OCI-LY7 (cell line): ENCODE measurements at places on chromosomes 13 and 19. TPM values are rescaled to one million over a fixed set of nuclear protein-coding genes. Genes with fewer than 3 reads are reported as not detected.

GRCh38 chr13:60931858-60932546 is 483.6 kb downstream of the PCDH20 start:
- DNase-seq, result no peak

DNA sequence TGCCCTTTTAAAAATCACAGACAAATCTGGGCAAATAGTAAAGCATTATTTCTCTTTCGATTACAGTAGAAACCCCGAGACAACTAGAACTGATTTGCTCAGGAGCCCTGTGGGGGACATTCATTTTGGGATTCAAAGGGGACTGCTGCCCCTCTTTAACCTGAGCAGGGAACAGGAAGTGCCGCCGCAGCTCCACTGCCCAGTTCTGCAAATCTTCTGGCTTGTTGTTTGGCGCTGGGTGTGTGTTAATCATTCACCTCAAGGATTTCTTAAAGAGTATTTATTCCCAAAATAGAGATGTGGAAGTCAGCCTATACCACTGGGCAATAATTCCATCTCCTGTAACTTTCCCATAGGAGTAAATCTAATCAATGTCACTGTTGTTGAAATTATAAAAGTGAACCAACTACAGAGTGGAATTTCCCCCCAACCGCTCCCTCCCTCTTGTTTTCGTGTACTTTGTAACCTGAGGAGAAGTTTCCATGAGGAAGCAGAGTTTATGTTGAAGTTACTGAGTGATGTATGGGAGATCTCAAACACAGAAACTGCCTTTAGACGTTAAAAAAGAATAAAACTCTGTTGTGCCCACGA is 515.8 kb downstream of the KLF12 start:
- DNase-seq, result no peak

GRCh38 chr13:73767191-73767741 is 366.9 kb downstream of the KLF12 start:
- DNase-seq, result peak; percentile 27

- DNase-seq, result no peak
Observed at GRCh38 chr13:99867535-99868257, 103.9 kb downstream of the ZIC5 start.

DNA sequence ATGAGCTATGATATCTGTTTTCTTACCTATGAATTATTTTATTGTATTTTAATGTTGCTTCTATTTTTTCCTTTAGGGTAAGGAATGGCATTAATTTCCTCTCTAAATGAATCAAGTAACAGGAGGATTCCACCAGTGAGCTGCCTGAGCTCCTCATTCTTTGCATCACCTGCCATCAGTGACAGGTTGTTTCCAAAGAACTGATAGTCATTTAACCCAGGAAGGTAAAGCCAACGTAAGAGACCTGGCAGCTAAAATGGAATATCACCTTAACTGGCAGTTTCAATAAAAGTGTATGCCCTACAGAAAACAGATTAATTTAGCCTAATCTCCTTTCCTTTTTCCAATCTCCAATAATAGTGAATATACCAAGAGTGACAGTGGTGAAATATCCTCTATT is 812.0 kb downstream of the SLITRK5 start:
- DNase-seq, result no peak

Gene TTC9B
- not detected in 2 replicates for total RNA-seq

DNA sequence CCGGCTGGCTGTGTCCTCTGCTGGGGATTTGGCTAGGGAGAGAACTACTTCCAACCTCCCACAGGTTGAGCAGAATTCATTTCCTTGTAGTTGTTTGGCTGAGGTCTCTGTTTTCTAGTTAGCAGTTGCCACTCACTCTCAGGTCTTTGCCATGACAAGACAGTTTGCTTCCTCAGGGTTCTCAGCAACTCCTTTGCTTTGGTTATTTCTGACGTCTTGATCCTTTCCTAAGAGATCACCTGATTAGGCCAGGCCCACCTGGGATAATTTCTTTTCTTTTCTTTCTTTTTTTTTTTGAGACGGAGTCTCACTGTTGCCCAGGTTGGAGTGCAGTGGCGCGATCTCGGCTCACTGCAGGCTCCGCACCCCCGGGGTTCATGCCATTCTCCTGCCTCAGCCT is 9.4 kb upstream of the CACNG8 start:
- DNase-seq, result no peak

DNA sequence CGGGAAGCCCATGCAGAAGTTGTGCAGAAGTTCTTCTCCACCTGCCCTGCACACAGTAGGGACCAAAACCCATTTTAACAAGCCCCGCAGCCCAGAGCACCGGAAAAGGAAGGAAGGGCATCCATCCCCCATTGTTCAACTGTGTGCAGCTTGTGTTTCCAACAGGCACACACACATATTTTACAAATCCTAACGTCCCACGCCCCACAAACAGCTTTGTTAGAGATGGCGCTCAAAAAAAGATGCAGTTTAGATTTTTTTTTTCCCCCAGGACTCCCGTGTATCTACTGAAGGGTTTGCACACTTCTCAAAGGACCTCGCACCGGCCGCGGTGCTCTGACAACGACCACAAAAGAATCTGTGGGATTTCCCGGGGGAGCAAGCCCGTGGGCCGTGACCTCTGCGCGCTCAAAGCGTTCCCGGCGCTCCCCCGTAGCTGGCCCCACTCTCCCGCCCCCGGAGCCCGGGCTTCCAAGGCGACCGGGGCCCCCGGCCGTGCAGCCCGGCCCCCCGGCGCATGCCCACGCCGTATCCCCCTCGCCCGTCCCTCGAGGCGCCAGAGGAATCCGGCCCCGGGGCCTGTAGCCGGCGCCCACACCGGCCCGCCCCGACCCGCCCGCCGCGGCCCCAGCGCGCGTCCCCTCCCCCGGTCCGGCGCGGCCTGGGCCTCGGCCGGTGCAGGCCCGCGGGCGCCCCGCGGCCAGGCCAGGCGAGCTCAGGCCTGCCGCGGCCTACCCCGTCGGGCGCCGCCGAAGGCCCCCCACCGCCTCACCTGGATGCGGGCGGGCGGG is 523 bp downstream of the ELAVL1 start:
- peak; percentile 44 for DNase-seq

Gene LCP1
- 546 and 565 TPM in 2 replicates for total RNA-seq

- no peak for DNase-seq
Observed at GRCh38 chr13:20149762-20150161, 11.1 kb downstream of the GJA3 start.

GRCh38 chr19:10517760-10518443 is 655 bp upstream of the S1PR5 start:
- DNase-seq, result no peak

- no peak for DNase-seq
Observed at GRCh38 chr13:112903606-112904195, 65.3 kb upstream of the MCF2L start.

Gene SPACA6
- 2.5 and 5.1 TPM in 2 replicates for total RNA-seq

DNA sequence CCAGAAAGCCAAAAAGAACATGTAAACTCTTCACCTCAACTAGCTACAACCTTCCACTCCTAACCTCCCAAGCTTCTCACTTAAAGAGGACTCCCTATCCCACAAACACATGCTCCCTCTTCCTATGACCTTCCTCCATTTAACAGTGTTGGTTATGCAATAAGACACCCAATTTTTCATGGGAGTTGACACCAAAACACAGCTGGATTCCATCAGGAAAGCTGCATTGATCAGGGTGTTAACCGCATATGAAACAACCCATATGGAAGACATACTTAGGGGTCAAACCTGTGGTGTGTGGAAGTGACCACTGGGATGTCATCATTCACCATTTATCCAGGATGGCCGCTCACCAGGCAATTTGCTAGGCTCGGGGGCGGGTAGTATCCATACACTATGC is 21.9 kb downstream of the ZNF473 start:
- no peak for DNase-seq

- peak; percentile 4 for DNase-seq
Observed at GRCh38 chr13:113152984-113153809, 5.3 kb upstream of the PROZ start.

DNA sequence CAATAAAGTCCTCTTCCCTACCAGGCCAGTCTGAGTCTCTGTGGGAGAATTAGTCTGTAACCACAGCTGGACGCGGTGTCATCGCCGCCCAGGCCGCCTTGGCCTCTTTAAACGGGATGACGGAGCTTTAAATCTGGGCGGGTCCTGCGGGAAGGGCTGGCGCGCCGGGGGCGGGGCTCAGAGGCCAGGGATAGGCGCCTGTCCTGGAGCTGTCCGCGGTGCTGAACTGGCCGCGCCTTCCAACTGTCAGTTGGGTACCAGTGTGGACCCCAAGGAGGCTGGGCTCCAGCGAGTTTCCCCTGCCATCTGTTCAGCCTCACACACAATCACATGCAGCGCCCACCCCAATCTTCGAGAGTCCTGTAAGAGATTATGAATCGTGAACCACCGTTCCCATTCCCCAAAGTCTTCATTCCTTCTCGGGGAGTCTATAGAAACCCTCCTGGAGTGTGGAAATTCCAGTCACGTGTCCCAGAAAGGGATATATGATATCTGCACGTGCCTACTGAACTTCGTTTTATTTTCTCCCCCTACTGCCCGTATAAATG is 11.5 kb downstream of the APLP1 start:
- peak; percentile 64 for DNase-seq

DNA sequence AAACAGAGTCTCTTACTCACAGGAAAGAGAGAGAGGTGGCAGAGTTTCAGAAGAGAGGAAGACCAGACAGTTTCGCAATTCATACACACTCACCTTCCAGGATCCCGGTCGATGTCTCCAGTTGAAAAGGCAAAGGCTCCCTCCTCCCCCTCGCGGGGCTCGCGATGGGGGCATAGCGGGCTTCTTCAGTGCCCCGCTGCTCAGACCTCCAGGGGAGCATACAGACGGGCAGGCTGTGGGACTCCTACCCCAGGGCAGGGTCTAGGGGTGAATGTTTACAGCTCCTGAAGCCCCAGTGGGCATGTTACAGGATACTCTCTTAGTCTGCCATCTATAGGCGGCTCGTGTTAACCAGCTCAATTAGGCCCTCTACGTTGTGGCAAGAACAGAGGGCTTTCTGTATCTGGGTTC is 139.2 kb downstream of the SLITRK5 start:
- DNase-seq, result peak; percentile 34

GRCh38 chr13:25727250-25727649 is 324.6 kb downstream of the SHISA2 start:
- DNase-seq, result no peak

DNA sequence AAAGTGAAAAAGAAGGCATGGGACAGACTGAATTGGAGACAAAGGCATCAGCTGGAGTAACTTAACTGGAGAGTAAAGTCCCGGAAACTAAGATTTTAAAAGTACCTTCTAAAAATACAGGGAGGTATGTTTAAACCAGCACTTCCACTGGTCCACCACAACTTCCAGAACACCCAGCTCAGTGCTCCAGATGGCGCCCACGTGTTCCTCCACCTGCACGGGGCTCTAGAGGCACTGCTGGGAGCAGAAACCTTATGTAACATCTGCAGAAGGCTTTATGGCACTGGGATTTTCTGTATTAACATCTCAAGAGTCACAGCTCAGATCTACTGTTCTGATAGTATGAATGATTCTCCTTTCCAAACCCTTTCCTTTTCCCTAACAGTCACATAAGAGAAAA is 252.1 kb downstream of the DCLK1 start:
- no peak for DNase-seq

DNA sequence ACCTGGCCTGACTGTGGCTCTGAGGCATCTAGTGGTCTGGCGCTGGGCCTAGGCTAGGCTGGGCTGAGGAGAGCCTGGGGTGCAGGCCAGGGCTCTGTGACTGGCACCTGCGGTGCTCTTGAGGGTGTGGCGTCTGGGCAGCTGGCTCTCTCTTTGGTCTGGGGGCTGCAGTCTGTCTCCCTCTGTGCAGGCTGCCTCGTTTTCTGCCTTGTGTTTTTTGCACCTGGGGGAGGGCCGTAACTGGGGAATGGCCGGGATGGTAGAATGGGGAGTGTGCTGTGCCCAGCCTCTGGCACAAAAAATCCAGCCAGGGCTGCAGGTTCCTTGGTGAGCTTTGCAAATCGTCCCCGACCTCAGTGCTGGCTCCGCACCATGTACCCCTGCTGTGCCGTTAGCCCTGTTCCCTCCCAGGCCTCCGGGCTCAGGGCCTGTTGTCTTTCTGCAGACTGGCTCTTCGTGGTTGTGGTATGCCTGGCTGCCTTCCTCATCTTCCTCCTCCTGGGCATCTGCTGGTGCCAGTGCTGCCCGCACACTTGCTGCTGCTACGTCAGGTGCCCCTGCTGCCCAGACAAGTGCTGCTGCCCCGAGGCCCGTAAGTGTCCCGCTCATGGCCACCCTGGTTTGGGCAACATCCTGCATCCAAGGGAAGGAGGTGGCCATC is 6.5 kb upstream of the USF2 start:
- DNase-seq, result no peak

- DNase-seq, result no peak
Observed at GRCh38 chr13:110902370-110902769, 12.5 kb downstream of the ANKRD10 start.
